ENCODE measurements at places on chromosomes 2 and 18. TPM values are rescaled to one million over a fixed set of nuclear protein-coding genes. Genes with fewer than 3 reads are reported as not detected.

SPP2 gene
- not detected for total RNA-seq

ITSN2 gene
- 13.7 TPM for total RNA-seq

LRP2 gene
- total RNA-seq = 27.5 TPM

LYG2 gene
- not detected for total RNA-seq

RBM45 gene
- 15.9 TPM for total RNA-seq

ST6GAL2 gene
- total RNA-seq = 9.7 TPM

C1GALT1C1L gene
- total RNA-seq = not detected

CCDC121 gene
- total RNA-seq = 6.0 TPM

ACMSD gene
- total RNA-seq = not detected

ALLC gene
- not detected for total RNA-seq

PCARE gene
- not detected for total RNA-seq

GALNT3 gene
- total RNA-seq = 3.1 TPM

INPP5D gene
- total RNA-seq = 0.28 TPM

UGT1A8 gene
- not detected for total RNA-seq

LYPD6B gene
- total RNA-seq = not detected

SNED1 gene
- 0.30 TPM for total RNA-seq

SRD5A2 gene
- total RNA-seq = not detected

ALPI gene
- total RNA-seq = not detected

LGALSL gene
- 29.1 TPM for total RNA-seq

ZSCAN30 gene
- 14.6 TPM for total RNA-seq

THUMPD2 gene
- total RNA-seq = 14.4 TPM

UGT1A4 gene
- not detected for total RNA-seq

CNDP1 gene
- total RNA-seq = 0.59 TPM

SS18 gene
- total RNA-seq = 81.4 TPM

GPR35 gene
- total RNA-seq = 1.7 TPM

GPR155 gene
- 1.7 TPM for total RNA-seq

UGT1A5 gene
- not detected for total RNA-seq

LDLRAD4 gene
- total RNA-seq = 1.7 TPM

KCNE4 gene
- not detected for total RNA-seq

GPAT2 gene
- not detected for total RNA-seq

UGT1A3 gene
- not detected for total RNA-seq

PRKCE gene
- 15.9 TPM for total RNA-seq

DOK1 gene
- total RNA-seq = 22.4 TPM

RFTN2 gene
- 20.6 TPM for total RNA-seq

RASGRP3 gene
- total RNA-seq = 0.07 TPM

VIT gene
- total RNA-seq = not detected

VWA3B gene
- not detected for total RNA-seq

RESP18 gene
- not detected for total RNA-seq

TTN gene
- total RNA-seq = under 0.01 TPM

COL4A3 gene
- total RNA-seq = not detected

CYTIP gene
- 0.35 TPM for total RNA-seq

QPCT gene
- total RNA-seq = not detected

POTEC gene
- total RNA-seq = not detected

ABCB6 gene
- total RNA-seq = 35.9 TPM

AMER3 gene
- total RNA-seq = 1.4 TPM

RABL2A gene
- 35.4 TPM for total RNA-seq

OTOF gene
- total RNA-seq = 0.19 TPM

LIPG gene
- total RNA-seq = 32.4 TPM

ZNF396 gene
- 3.6 TPM for total RNA-seq

DSG1 gene
- not detected for total RNA-seq

NT5C1B gene
- not detected for total RNA-seq

AGXT gene
- total RNA-seq = not detected

PDE6D gene
- total RNA-seq = 38.8 TPM

TEKT4 gene
- total RNA-seq = not detected

ANKRD62 gene
- not detected for total RNA-seq

TCF4 gene
- 82.5 TPM for total RNA-seq

OSR1 gene
- total RNA-seq = 0.45 TPM

Data from neural crest cell (in vitro differentiated cells).